Posterior vena cava (tissue), 2 donors: ENCODE measurements at places on chromosomes 3 and 15. TPM values are rescaled to one million over a fixed set of nuclear protein-coding genes. Genes with fewer than 3 reads are reported as not detected.

ROBO2 gene
- 3.4 TPM for total RNA-seq

PLAAT1 gene
- total RNA-seq, result 0.65 TPM

PLS1 gene
- 0.86 TPM for total RNA-seq

DUOXA2 gene
- total RNA-seq, result not detected

NR2F2 gene
- 208 TPM for total RNA-seq

COPG1 gene
- 143 TPM for total RNA-seq

NANOGP8 gene
- not detected for total RNA-seq

PRRT3 gene
- 2.7 TPM for total RNA-seq

CAND2 gene
- total RNA-seq, result 16.8 TPM

ARL6 gene
- total RNA-seq, result 7.7 TPM

UACA gene
- total RNA-seq, result 86.6 TPM

CPNE9 gene
- not detected for total RNA-seq

ETV5 gene
- total RNA-seq, result 15.1 TPM

MAN2C1 gene
- total RNA-seq, result 122 TPM

ZNF501 gene
- total RNA-seq, result 7.2 TPM

UBP1 gene
- 66.5 TPM for total RNA-seq

EFHB gene
- total RNA-seq, result 0.90 TPM

SPINT1 gene
- 1.7 TPM for total RNA-seq

PROS1 gene
- total RNA-seq, result 32.9 TPM

DOCK3 gene
- 2.4 TPM for total RNA-seq

GOLGA6D gene
- not detected for total RNA-seq

GPR149 gene
- total RNA-seq, result not detected

GOLGA6B gene
- total RNA-seq, result not detected

EXD1 gene
- not detected for total RNA-seq

GOLGA8O gene
- total RNA-seq, result 2.0 TPM

P3H2 gene
- total RNA-seq, result 9.7 TPM

TEX9 gene
- 2.4 TPM for total RNA-seq

ZNF770 gene
- total RNA-seq, result 29.7 TPM

IQCB1 gene
- total RNA-seq, result 13.8 TPM

SLC27A2 gene
- 0.33 TPM for total RNA-seq

GOLGA6L10 gene
- total RNA-seq, result 1.5 TPM

ALDH1A3 gene
- total RNA-seq, result 26.6 TPM

SLC9A9 gene
- total RNA-seq, result 20.5 TPM

LRRC31 gene
- total RNA-seq, result not detected
